ENCODE measurements at places on chromosomes 1 and 21. TPM values are rescaled to one million over a fixed set of nuclear protein-coding genes. Genes with fewer than 3 reads are reported as not detected.

- DNase-seq = no peak
Observed at GRCh38 chr1:42736152-42736551, 3.9 kb downstream of the CLDN19 start.

DNA sequence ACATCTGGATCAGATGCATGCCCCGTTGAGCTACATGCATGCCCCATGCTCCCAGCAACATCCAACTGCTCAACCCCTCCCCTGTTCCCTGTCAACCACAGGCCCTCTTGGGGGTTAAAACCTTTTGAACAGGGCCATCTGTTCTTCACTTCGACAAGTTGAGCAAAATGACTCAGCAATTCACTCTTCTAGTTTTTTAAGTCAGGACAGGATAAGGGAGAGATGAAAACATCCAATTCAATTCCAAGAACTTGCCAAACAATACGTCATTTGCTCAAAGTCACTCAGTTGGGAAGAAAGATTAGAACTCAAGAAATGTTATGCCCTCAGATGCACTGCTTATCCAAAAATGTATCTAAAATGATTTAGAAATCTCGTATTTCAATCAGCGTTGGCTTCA lies 46.1 kb upstream of the MTF2 start:
- DNase-seq = no peak

ZNF683 gene
- 0.21 TPM for polyA plus RNA-seq

DNA sequence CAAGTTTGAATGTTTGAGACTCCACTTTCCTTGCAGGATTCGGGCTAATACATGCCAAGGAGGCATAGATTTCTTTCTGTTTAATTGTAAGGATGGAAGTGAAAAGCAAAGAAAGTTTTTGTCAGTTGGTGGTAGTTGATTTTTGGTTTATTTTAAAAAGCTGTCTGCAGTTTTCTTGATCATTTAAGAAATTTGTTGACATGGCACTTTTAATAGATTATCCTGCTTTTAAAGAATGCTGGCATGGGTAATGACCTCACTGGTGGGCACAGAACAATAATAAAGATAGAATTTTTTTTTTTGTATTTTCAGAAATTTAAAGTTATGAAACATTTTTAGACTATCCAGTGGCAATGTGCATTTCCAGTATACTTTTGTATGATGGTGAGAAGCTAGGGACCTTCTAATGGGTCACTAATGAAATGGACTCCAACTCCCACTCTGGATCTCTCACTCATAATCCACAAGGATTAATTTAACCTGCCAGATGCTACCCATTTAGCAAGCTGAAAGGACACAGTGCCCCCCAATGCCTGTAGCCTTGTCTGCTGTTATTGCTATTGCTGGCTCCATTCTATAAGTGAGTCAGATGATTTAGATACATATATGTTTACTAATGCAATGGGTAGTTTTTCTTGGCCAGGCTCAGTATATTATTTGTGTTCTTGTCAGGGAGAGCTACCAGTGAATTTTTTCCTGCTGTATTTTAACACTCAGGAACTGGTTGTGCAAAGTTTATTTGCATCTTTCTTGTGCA lies 190.2 kb upstream of the SGIP1 start:
- no peak for DNase-seq

- DNase-seq = no peak
Observed at GRCh38 chr1:45887156-45887842, 83.9 kb downstream of the MAST2 start.

DNA sequence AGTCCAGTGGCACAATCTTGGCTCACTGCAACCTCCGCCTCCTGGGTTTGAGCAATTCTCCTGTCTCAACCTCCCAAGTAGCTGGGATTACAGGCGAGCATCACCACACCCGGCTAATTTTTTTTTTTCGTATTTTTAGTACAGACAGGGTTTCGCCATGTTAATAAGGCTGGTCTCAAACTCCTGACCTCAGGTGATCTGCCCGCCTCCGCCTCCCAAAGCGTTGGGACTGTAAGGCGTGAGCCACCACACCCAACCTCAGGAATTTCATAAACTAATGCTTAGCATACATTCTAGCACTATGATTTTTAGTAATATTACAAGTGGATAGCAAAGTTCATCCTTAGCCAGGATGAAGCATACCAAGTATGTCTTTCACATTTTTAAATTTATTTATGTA lies 8.7 kb downstream of the DNAJC11 start:
- DNase-seq = no peak

DNA sequence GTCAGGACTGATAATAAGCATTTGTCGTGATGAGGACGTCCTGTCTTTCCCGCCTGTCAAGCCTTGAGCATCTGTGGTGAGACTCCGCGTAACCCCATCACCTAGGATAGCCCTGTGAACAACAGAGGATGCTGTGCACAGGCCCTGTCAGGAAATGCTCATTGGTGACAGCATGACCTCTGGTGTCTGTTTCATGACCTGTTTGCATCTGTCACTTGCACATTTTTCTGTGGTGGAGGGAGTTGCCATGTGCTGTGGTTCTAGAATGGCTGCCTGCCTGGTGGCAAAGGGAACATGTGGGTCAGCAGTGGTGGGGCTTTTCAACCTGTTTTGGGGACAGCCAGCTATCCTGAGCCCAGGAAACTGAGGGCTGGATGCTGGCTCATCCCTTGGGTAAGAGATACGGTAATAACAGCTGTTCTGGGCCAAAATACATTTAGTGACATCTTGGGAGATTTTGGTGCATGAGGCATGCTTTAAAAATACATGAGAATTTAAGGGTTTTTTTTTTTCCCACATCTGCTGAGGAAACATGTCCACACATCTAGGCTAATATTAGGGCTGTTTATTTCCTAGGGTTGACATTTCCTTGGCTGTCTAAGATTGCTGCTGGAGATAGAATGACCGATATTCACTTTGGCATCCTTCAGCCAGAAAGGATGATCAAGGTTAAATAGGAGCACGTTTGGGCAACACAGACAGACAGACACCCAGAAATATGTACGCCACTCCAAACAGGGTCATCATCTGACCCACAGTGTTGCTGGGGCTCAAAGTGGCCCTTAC lies 52.9 kb downstream of the KCNC4 start:
- peak; percentile 28 for DNase-seq

SFN gene
- polyA plus RNA-seq = 0.81 TPM

GRCh38 chr1:247548769-247549182 lies at the start of gene GCSAML:
GCSAML (plus strand) TSS chr1:247549134; CDS start chr1:247549192, 58 bp downstream.
- peak; percentile 32 for DNase-seq

KIF14 gene
- 7.6 TPM for polyA plus RNA-seq

GRCh38 chr1:49541096-49541752 lies 482.5 kb downstream of the AGBL4 start:
- no peak for DNase-seq

HFM1 gene
- 14.7 TPM for polyA plus RNA-seq

- peak; percentile 54 for DNase-seq
Observed at GRCh38 chr1:119275145-119276134, 93.1 kb upstream of the HAO2 start.

RGS18 gene
- 4.9 TPM for polyA plus RNA-seq

DNA sequence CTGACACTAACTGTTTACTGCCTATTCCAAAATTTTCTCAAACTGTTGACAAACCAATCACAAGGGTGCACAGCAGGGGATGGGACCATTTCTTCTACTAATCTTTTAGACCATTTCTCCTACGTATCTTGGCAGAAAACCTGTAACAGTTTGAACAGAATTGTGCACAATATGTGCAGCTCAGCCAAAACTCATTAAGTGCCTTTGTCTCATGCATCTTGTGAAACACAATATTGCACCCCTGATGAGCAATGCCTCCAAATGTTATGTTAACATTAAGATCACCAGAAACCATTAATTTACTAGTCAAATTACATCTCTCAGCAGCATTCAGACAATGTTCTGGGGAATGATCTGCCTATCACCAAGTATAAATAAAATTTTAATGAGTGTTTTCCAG lies 247.5 kb downstream of the NRIP1 start:
- DNase-seq = no peak

- no peak for DNase-seq
Observed at GRCh38 chr21:18840239-18840638, 436.7 kb upstream of the TMPRSS15 start.

DNA sequence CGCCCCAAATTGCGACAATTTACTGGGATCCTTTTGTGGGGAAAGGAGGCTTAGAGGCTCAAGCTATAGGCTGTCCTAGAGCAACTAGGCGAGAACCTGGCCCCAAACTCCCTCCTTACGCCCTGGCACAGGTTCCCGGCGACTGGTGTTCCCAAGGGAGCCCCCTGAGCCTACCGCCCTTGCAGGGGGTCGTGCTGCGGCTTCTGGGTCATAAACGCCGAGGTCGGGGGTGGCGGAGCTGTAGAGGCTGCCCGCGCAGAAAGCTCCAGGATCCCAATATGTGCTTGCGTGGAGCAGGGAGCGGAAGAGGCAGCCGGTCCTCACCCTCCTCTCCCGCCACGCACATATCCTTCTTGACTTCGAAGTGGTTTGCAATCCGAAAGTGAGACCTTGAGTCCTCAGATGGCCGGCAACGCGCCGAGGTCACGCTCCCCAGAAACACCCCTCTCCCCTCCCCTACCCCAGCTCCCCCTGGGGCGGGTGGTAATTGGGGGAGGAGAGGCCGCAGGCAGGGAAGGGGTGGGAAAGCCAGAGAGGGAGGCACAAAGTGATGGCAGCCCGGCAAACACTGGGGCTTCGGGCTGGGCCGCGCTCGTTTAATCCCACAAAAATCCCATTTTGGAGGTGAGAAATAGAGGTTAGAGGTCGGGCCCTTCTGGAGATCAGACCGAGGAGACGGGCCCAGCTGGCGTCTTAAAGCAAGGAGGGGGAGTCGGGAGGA lies 6.2 kb downstream of the SIM2 start:
- DNase-seq = no peak

- no peak for DNase-seq
Observed at GRCh38 chr21:33412832-33413519, 9.8 kb downstream of the IFNGR2 start.

CDCP2 gene
- 0.18 TPM for polyA plus RNA-seq

DNA sequence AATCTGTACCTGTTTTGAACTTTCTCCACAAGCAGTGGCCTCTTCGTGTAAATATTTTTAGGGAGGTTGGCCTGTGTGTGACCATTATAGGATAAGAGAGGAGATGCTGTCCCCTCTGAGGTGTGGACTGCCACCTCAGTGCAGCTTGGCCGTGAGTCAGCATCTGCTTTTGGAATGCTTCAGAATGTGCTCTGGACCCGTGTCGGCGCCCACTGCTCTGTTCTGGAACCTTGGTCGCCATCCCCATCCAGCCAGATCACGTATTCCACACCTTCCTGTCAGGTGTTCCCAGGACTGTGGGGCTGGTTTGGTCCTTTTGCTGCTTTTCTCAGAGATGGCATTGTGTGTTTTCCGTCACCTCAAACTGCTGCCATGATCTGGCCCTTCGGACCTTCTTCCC lies 5.5 kb downstream of the UCK2 start:
- no peak for DNase-seq

GRCh38 chr1:225995919-225996864 lies 3.0 kb downstream of the SDE2 start:
- no peak for DNase-seq

DNA sequence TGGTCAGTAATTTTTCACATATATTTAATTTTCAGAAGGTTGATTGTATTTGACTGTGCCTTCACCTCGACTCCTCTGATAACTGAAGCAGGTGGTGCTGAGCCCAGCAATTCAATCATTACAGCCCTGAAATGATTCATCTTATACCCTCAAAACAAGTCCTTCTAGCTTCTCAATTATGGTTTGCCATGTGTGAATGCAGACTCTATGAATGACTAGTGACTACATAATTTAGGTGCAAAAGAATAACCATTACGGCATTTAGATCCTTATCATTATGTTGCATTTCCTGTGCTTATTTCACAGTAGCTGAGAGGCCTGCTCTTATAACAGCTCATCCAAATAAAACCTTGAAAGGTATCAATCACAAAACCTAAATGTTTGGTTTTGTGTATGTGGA lies 54.0 kb upstream of the COL11A1 start:
- no peak for DNase-seq

DNA sequence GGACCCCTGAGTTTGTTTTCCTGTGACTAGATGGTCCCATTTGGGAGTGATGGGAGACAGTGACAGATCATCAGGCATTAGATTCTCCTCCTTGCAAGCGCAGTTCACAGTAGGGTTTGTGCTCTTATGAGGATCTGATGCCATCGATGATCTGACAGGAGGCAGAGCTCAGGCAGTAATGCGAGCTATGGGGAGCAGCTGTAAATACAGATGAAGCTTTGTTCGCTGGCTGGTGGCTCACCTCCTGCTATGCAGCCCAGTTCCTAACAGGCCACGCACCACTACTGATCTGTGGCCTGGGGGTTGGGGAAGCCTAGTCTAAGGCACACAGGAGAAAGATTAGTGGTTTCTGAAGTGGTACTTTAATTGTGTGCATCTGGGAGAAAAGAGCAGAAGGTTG lies 7.1 kb upstream of the PLPP3 start:
- DNase-seq = no peak

- no peak for DNase-seq
Observed at GRCh38 chr1:44812822-44813543, 4.7 kb downstream of the BTBD19 start.

DNA sequence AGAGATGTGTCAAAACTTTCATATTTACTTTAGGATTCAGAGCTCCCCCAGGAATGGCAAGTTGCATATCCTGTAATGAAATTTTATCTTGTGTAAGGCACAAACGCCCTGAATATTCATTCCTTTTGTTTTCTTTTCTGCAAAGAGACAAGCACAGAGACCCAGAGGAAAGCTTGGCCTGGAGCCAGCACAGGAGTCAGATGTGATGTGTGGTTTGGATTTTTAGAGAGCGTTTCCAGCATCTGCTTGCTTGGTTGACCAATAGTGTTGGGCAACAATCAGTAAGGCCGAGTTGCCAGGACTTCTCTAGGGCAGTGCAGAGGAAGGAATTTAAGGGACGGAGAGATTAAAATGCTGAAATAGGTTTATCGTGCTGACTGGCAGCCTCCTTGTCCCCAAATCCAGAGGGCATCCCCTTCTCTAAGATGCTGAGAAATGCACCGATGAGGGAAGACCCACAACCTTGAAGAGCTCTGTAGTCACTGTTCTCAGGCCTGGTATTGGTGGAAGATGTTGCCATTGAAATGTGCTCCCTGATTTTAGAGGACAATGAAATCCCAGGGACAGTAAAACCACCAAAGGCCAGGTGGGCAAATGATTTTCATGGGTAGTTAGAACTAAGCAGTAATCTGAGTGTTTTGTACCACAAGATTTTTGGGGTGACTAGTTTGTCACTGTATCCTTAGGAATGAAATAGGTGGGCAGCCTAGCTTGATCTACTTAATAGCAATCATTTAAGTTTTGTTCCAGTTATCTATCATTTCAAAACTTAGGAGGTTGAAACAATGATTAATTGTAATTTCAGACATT lies 37.9 kb upstream of the RHOU start:
- DNase-seq = peak; percentile 72

DNA sequence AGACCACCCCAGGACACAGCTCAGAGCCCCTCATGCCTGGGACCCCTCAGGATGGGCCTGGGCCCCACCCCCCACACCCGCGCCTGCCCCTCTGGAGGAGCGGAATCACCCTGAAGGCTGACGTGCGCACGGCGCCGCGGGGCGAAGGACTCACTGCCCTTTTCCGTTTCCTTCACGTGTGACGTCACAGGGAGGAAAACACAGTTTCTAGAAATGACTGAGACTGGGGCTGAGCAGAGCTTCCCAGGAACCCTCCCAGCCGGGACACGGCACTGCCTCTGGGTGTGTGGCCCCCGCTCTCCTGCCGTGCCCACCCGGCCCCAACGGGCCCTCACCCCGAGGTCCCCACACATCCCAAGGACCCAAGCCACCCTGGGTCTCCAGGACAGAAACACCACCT lies 5.4 kb upstream of the TNFRSF4 start:
- DNase-seq = no peak

- no peak for DNase-seq
Observed at GRCh38 chr1:182686446-182686845, 2.1 kb upstream of the RGS8 start.

- no peak for DNase-seq
Observed at GRCh38 chr1:8704866-8705506, 112.5 kb downstream of the RERE start.

All from left lung (tissue), 14 donors.